Immature natural killer cell (primary cell): ENCODE measurements at places on chromosomes 1 and 21.

GRCh38 chr1:66493731-66494130 lies 40.2 kb upstream of the SGIP1 start:
- no peaks in the 10 kb centered on the region for H3K36me3 ChIP-seq
- no peaks in the 10 kb centered on the region for H3K4me1 ChIP-seq
- H3K27ac ChIP-seq, result no peak overlapping the region
- H3K4me3 ChIP-seq, result no peak overlapping the region
- H3K27me3 ChIP-seq, result no peaks in the 10 kb centered on the region

- no peak overlapping the region for H3K4me3 ChIP-seq
- peaks cover 39% of the 10 kb centered on the region for H3K36me3 ChIP-seq
- no peaks in the 10 kb centered on the region for H3K4me1 ChIP-seq
- no peaks in the 10 kb centered on the region for H3K27me3 ChIP-seq
- H3K27ac ChIP-seq, result no peak overlapping the region
Observed at GRCh38 chr1:63411066-63411465, 43.6 kb downstream of the ALG6 start.

DNA sequence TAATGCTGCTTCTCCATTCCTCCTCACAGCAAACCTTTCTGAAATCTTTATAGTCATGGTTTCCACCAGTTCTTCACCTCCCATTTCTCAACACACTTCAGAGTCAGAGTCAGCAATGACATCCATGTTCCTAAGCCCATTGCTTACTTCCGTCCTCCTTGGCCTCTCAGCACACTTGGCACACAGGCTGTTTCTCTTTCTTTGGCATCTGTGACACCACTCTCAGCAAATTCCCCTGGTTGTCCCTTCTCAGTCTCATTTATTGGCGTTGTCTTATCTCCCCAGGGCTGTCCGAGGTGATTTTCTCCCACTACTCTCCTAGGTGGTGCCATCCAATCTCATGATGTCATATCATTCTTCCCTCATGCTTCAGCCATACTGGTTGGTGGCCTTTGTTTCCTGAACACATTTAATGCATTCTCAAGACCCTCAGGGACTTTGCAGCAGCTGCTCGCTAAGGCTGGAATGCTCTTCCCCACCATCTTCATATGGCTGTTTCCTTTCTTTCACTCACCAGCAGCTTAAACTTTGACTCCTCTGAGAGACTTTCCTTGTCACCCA lies 3.3 kb upstream of the LGALS8 start:
- no peak overlapping the region for H3K4me3 ChIP-seq
- H3K27ac ChIP-seq, result no peak overlapping the region
- peaks cover 18% of the 10 kb centered on the region for H3K27me3 ChIP-seq
- no peak for DNase-seq
- peaks cover 27% of the 10 kb centered on the region for H3K4me1 ChIP-seq

GRCh38 chr1:1778663-1779319 lies 521 bp upstream of the NADK start:
- peak overlapping the region; percentile 99 for H3K27ac ChIP-seq
- DNase-seq, result peak; percentile 71
- peaks cover 70% of the 10 kb centered on the region for H3K4me1 ChIP-seq
- peak overlapping the region; percentile 84 for H3K4me3 ChIP-seq

DNA sequence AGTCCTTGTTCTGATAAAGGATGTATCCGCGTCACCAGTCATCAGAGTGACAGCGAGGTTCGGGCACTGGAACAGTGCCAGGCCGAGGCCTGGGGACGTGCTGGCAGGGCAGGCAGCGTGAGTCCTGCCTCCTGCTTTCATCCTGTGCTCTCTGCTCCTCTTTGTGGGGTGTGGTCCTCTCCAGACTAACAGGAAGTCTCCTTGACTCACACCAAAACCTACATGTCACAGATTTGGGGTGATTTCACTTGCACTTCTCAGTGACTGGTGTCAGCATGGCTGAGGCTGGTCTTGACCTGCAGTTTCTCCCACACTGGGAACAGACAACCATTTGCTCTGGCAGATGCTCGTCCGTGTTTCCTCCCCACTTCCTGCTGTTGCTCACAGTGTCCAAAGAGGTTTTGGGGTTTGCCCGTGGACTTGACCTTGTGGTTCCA lies 8.8 kb upstream of the NLRP3 start:
- H3K4me3 ChIP-seq, result peak overlapping the region; percentile 17
- H3K27ac ChIP-seq, result peak overlapping the region; percentile 49
- peak; percentile 40 for DNase-seq
- peaks cover 4% of the 10 kb centered on the region for H3K27me3 ChIP-seq

DNA sequence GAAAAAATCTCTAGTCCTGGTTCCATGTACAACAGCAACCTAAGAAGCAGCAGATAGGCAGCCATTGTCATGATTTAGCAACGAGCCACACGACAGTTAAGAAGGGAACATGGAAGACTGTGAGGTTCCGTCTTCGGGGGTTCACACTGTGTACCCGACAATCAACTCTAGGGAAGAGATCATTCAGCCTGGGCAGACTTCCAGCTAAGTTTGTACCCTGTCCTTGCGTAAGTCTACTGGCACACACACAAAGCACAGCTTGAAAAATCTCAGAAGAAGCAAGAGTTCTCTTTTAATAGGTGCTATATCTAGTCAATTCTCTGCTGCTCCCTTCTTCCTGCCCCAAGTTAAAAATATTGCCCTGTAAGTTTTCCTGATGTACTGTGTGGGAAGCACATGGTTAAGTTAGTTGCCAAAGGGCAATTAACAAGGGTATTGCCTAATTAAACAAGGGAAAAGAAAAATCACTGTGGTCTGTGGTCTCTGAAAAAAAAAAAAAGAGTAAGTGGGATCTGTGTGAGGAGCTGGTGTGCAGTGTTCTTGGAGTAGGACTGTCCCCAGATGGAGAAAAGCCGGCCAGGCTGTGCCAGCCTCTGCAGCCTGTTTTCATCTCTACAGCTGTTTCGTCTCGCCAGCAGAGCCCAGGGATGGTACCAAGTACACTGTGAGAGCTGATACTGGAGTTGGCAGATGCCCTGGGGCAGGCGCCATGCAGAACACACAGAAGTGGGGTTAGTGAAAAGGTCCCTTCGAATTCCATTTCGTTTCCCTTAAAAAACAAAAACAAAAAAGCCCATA lies 6.4 kb upstream of the MYBPHL start:
- H3K4me1 ChIP-seq, result no peaks in the 10 kb centered on the region
- H3K27me3 ChIP-seq, result peaks cover 10% of the 10 kb centered on the region
- H3K36me3 ChIP-seq, result no peaks in the 10 kb centered on the region
- no peak for DNase-seq
- no peak overlapping the region for H3K27ac ChIP-seq

DNA sequence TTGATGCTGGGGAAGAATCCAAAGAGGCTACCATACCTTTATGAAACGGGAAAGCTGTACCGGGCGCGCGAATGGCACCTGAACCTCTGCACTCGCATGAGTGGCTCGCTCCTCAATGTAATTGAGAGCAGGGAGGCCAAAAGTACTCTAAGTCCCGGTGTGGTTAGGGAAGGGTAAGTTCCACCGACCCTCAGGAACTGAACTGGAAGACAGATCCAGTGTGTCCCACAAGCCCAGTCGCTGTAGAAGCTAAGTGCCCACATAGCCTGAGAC lies 1.0 kb downstream of the GATAD2B start:
- peaks cover 23% of the 10 kb centered on the region for H3K27me3 ChIP-seq
- peak overlapping the region; percentile 94 for H3K4me3 ChIP-seq
- DNase-seq, result no peak

GRCh38 chr1:39272027-39272797 lies 67.7 kb downstream of the MACF1 start:
- H3K4me3 ChIP-seq, result no peak overlapping the region
- no peak for DNase-seq
- peak overlapping the region; percentile 57 for H3K27ac ChIP-seq
- H3K4me1 ChIP-seq, result peaks cover 73% of the 10 kb centered on the region
- H3K36me3 ChIP-seq, result no peaks in the 10 kb centered on the region
- no peaks in the 10 kb centered on the region for H3K27me3 ChIP-seq

DNA sequence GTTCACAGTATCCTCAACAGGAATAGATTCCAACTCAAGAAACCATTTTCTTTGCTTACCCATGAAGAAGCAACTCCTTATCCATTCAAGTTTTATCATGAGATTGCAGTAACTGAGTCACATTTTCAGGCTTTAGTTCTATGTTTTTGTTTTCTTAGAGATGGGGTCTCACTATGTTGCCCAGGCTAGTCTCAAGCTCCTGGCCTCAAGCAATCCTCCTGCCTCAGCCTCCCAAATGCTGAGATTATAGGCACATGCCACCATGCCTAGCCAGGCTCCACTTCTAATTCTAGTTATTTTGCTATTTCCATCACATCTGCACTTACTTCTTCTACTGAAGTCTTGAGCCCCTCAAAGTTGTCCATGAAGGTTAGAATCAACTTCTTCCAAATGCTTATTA lies 143.3 kb upstream of the HP1BP3 start:
- H3K36me3 ChIP-seq, result no peaks in the 10 kb centered on the region
- no peaks in the 10 kb centered on the region for H3K27me3 ChIP-seq
- no peak overlapping the region for H3K4me3 ChIP-seq
- no peak overlapping the region for H3K27ac ChIP-seq
